ENCODE measurements at places on chromosomes 13 and 19.

DNA sequence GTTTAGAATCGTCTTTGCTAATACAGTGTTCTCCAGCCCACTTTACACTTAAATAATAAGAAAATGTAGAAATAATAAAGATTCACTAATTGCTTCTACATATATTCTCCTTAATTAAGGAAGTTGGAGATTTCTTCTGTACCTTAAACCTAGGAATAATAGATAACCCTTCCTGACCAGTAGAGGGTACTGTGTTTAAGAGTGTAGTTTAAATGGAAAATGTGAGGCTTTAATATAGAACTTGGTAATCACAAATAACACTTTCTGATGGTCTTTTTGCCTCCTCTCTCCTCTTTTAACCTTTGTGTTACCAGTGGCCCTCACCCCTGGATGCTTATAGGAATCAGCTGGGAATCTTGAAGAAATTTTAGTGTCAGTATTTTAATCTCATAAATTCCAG is 20.7 kb downstream of the POMP start:
- no peak for DNase-seq

DNA sequence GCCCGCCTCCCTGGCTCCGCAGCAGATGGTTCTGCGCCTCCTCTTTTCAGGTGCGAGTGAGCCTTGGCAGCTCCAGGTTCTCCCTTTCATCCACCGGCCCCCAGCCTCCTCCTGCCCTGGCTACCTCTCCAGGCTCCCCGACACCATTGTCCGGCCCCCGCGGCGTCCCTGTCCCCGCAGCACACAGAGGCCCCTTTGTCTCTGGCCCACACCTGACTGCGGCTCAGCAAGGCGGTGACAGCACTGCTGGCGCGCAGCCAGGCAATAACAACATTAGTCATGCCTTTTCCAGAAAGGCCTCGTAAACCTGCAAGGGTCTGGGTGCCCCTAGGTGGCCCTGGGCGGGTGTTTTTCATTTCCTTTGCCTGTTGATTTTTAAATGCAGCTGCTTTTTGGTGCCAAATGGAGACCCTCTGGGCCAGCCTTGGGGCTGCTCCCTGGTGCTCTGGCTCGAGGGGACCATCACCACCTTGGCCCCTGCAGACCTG is 73.2 kb upstream of the MEDAG start:
- DNase-seq = no peak

DNA sequence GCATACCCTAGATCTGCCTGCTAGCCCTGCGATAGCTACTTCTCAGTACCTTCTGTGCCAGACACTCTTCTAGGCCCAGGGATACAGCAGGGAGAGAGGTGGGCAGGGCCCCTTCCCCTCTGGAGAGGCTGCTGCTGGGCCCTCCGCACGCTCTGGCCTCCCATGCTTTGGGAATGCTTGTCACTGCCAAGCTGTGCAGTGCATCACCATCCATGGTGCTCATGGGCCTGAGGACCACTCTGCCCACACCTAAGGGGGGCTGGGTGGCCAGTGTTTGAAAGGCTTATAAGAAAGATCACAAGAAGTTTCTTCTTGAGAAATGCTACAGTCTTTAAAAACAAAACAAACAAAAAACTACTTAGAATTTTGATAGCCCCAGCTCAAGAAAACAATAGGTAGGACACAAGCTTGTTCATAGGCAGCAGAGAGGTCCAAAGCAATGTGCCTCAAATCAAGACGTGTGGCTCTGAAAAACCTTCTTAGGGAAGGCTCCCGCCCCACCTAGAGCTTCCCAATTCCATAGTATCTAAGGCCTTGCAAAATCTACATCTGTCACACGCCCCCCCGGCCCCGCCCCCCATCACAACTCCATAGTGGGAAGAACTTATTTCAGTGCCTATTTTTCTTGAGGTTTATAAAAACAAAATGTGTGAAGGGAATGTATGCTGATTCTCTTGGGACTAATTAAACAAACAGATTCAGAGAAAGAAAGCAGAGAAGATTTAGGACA is 145.8 kb downstream of the TM9SF2 start:
- no peak for DNase-seq

GRCh38 chr19:44704982-44705381 is 6.0 kb downstream of the CEACAM16 start:
- no peak for DNase-seq

DNA sequence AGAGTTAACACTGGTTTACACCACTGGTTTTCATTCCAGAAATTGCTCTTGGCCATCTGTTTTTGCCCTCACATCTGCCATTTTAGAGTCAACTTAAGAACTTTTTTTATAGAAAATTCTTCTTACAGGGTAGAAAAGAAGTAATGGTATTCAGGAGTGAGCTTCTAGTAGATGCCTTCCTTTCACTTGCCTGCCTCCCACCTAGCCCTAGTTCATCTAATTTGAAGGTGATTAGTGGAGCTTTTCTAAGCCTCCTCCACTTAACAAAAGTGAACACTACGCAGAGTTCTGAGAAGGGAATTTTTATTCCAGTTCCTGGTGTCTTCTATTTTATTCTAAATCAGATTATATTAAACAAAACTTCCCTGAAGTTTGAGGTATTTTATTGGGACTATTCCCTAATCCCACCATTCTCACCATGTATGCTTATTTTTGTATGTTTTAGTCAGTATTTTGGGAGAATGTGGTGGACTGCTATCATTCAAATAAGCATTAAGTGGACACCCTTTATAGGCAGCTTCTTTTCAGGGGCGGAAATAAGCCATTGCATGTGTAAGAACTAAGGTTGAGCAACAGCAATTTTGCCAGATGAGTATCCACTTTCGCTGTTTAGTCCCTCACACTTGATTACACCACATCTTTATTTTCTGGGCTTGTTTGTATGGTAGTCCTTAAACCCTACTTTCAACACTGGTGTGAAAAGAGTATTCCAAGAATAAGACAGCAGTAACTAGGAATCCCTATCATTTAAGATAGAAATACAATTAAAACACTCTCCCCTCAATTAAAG is 156.9 kb downstream of the ENOX1 start:
- no peak for DNase-seq

GRCh38 chr19:4531562-4532165 is 3.4 kb downstream of the PLIN5 start:
- DNase-seq = no peak

- no peak for DNase-seq
Measured at GRCh38 chr13:107690181-107690580, 525.2 kb downstream of the LIG4 start.

DNA sequence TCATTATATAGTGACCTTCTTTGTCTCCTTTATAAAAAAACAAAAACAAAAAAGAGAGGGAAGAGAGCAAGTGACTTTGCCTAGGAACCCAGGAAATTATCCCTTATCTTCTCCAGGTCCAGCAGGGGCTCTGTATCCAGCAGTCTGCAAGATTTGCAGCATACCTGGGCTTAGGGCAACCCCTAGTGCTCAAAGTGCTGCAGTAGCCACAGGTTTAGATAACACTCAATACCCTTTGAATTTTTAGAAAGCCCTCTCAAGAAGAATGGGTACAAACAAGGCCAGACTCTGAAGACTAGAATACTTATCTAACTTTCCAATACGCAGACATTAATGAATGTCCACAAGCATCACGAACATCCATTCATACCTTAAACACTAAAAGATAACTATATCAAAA is 43.2 kb downstream of the CCNA1 start:
- no peak for DNase-seq

DNA sequence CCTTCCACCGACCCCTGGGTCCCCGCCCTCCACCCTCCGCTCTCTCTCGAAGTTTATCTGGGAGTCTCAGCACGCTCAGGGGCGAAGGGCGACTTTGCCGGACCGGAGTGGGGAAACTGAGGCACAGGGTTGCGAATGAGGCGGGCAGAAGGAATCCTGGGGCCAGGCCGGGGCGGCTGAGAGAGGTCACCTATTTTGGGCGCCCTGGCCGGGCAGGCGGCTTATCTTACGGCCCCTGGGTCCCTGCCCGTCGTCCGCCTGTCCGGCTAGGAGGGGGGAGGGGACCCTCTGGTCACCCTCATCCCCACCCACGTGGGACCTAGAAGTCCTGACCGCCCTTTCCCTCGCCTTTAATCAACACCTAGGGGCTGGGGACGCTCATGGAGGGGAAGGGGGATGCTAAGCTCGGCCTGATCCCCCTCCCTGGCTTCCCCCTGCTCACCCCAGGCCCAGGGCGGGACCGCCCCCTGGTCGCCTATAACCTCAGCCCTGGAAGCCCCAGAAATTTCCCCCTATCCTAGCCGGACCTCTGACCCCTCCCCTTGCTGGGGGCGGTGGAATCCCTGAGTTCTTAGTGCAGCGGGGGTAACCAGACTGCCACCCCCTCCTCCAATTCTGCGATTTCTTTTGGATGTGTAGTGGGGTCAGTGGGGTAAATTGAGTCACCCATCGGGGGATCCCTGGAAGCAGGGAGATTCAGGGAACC is 556 bp downstream of the TRIP10 start:
- DNase-seq = no peak

DNA sequence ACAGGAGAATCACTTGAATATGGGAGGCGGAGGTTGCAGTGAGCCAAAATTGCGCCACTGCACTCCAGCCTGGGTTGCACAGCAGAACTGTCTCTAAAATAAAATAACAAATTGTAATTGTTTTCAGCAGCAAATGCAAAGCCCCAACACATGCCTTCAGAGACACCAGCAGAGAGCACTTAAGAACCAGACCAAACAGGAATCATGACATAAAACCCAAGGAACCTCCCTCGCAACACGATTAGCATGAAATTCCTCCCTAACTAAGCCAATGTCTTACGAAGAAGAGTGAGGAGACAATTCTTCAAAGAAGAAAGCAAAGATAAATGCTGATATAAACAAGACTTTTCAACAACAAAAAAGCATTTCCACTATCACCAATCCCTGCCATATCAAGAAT is 40.1 kb downstream of the PSPC1 start:
- no peak for DNase-seq

DNA sequence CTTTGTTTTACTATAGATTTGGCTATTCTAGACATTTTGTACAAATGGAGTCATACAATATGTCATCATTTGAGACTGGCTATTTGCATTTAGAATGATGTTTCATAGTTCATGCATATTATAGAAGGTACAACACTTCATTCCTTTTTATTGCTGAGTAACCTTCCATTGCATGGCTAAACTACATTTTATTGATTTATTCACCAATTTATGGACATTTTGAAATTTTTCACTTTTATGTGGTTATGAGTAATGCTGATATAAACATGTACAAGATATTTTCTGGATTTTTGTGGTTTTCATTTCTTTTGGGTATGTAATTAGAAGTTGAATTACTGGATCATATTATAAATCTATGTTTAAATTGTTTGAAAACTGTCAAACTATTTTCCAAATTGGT is 710.3 kb upstream of the SLITRK5 start:
- DNase-seq = no peak

DNA sequence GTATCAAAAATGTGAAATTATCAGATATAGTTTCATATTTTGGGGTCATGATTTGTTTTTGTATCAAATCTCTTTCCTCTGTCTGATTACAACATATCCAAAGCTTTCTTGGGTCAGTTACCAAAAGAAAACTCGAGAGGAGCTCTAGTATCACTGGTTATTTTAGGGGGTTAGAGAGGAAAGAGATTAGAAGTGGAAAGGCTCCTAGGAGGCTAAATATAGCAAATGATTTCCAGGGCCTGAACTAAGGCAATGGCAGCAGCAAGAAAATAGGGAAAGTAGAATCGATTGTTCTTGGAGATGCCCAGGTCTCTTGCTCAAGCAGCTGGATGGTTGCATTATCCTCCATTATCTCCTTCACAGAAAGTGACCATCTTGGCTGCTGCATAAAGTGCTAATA is 72.9 kb downstream of the NHLRC3 start:
- no peak for DNase-seq

DNA sequence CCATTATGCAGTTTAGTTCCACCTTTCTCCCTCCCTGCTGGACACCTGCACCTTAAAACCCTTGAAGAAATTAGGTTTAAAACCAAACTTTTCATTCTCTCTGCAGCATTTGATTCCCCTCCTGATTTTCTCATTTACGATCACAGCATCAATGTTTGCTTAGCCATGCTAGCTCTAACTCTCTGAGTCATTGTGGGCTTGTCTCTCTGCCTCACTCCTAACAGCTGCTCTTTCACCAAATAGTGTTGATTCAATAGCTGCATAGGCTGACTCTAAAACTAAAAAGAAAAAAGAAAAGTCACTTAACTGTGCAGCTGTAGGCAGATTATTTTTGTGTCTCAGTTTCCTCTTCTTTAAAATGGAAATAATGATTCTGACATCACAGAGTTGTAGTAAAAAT is 1124.9 kb downstream of the DIAPH3 start:
- no peak for DNase-seq

DNA sequence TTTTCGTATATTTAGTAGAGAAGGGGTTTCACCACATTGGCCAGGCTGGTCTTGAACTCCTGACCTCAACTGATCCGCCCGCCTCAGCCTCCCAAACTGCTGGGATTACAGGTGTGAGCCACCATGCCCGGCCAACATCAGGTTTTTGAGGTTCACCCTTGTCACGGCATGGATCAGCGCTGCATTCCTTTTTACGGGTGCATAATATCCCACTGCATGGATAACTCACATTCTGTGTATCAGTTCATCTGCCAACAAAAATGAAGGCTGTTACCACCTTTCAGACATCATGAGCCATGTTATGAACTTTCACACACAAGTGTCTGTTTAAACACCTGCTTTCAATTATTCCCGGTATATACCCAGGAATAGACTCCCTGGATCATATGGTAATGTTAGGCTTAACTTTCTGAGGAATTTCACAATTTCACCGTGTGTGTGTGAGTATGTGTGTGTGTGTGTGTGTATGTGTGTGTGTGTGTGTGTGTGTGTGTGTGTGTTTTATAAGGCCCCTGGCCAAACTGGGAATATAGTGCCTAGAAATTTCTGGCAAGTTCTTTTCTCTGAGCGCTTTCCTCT is 52.2 kb downstream of the AP1M1 start:
- DNase-seq = no peak

DNA sequence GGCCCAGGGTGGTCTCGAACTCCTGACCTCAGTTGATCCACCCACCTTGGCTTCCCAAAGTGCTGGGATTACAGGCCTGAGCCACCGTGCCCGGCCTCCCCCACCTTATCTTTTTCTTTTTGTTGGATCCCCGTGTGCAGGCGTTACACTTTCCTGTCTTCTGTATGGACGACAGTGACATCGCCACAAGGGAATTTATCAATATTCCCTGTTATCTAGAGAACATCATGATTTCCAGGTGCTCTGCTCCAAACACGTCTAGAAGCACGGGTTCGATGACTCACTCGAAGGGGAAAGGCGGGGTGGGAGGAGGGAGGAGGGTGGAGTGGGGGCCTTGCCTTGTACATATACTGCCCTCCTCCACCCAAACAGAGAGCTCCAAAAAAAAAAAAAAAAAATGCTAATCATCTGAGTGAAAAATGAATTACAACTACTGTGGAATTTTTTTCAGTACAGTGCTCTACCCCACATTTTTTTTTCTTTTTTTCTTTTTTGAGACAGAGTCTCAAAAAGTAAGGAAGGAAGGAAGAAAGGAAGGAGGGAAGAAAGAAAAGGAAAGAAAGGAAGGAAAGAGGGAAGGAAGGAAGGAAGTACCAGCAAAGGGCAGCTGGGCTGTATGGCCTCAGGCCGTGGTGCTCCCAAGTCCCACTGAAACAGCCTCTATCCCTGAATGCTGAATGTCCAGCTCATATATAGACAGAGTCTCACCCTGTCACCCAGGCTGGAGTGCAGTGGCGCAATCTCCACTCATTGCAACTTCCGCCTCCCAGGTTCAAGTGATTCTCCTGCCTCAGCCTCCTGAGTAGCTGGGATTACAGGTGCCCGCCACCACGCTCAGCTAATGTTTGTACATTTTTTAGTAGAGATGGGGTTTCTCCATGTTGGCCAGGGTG is 36.8 kb downstream of the INSR start:
- no peak for DNase-seq
